ENCODE measurements at places on chromosomes 3 and 15.

DNA sequence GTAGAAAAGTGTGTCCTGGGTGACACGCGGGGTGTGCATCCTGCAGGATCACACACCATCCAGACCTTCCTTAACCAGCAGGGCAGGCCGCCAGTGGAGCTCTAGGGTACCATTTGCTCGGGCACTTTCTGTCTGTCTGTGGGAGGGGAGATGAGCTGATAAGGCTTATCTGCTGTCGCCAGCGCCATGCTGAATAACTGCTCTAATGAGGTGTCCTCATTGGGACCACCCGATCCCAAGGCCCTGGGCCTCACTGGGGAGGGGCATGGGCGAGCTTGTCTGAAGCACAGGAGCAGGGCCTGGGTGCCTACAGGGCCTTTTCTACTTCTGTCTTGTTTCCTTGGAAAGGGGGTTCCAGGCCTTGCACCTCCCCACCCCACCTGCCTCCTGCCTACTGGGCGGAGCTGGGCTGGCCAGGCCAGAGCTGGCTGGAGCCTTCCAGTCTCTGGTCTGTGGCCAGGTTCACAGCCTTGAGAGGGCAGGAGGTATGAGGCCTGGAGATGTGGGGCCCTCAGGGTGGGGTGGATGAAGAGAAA, 2.5 kb upstream of the GATA2 start:
- DNase-seq = no peak

GRCh38 chr3:122602011-122602710, 24.7 kb downstream of the PARP15 start:
- DNase-seq = no peak

DNA sequence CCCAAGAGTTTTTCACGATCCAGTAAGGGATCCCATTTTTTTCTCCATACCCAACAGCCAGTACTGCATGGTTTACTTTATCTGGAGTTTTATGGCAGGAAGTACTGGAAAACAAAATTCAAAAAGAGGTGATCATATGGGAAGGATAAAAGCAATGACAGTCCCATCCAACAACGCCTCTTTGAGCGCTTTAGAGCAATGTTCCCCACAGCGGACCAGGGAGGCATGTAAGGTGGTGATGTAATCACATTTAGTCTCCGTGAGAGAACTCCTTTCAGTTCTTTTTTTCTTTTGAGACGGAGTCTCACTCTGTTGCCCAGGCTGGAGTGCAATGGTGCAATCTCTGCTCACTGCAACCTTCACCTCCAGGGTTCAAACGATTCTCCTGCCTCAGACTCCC, 21.8 kb downstream of the CTSH start:
- no peak for DNase-seq

- no peak for DNase-seq
Measured at GRCh38 chr15:83850015-83850414, 196.1 kb downstream of the ADAMTSL3 start.

GRCh38 chr3:67641451-67641850, 13.0 kb downstream of the SUCLG2 start:
- DNase-seq = no peak

DNA sequence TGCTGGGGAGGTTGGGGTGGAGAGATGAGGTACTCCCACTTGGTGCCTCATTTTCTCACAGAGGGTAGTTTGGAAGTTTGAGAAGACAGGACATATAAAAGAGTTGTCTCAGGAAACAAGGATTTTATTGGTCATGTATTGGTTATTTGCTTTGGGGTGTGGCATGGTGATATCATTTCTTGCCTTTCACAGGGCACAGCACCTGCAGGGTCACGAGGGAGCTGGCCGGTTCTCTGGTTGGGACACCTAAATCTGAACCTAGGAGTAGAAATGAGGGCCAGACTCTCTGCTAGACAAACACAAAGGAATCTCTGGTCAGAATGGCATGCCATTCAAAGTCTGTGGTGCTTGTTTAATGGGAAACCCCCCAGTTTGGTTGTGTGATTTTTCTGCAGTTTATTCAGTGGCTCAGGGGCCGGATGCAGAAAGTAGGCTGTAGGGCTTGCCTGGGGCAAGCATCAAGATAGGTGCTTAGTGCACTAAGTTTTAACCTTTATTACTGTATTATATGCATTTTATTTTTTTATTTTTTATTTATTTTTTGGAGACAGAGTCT, 237.7 kb upstream of the EIF1B start:
- DNase-seq = no peak

- DNase-seq = no peak
Measured at GRCh38 chr3:41331041-41331440, 131.7 kb downstream of the CTNNB1 start.

GRCh38 chr15:70262591-70263274, 165.0 kb upstream of the TLE3 start:
- no peak for DNase-seq

DNA sequence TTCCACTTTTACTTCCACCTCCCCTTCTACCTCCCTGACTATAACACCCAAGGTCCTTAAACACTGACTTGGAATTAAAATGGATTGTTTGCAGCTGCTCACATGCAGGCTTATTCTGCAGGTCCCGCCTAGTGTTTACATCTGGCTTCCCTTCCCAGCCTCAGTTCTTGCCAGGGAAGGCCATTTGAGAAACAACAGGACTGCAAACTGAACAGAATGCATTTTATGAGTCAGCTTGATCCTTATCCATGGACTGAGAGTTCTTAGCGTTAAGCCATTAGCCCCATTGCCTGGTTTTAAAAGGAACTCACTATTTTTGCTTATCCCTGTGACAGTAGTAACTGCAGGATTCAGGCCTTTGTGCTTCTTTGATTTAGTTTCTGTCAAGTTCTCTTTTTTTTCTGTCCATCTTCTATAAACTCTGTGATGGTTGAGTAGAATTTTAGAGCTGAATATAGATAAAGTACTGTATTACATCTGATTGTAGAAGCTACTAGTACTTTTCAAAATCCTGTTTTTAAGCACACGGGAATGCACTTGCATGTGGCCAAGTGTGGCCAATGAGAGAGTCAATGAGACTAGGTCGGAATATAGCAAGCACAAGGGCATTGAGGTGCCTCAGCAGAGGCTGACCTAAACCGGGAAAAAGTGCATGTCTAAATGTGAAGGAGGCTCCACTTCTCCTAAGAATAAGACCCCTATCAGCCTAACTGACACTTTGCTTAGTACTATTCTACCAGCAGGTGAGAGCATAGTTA, 106.4 kb downstream of the TUSC7 start:
- DNase-seq = no peak

DNA sequence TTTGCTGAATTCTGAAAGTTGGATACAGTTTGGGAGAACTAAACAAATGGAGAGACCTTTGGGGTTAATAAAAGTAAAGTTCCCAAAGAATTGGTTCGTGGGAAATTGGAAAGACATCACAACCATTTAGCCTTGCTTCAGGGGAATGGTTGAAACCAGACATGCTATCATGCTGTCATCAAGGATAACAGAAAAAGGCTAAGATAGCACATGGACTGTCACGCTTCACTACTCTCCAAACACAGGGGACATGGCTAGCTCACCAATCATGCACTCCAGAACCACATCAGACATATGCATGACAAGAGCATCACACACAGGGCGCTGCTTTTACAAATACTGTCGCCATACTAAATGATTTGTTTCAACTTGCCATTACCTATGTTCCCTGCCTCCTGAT, 671.7 kb upstream of the ROBO1 start:
- peak; percentile 4 for DNase-seq

DNA sequence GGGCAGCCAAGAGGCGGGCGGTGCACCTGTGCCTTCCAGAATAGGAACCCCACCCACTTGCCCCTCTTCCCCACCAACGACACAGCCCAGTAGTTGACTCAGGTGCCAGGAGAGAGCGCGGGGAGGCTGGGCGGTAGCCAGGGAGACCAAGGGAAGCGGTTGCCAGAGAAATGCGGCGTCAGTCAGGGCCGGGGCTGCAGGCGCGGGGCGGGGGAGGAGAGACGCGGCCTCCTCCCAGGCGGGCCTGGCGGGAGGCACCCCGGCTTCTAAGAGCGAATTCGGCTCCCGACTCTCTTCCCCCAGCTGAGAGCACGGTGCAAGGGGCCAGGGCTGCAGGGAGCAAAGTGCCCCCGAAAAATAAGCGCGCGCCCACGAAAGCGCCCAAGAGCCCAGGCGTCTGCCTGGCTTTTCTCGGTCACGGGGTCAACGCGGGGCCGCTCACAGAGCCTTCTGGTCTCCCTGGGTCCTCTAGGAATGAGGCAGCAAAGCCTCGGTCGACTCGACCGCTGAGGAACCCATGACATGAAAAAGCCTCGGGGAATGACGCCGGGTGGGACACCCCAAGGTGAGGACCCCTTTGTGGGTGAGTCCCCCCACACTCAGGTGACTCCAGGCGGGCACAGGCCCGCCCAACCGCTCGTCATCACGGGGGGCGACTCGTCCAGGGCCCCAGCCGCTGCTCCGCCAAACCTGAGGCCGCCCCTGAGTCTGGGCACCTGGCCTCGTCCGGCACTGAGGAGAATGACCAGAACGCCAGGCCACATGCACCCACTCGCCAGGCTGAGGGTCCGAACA, 716 bp downstream of the CPEB1 start:
- DNase-seq = peak; percentile 34

DNA sequence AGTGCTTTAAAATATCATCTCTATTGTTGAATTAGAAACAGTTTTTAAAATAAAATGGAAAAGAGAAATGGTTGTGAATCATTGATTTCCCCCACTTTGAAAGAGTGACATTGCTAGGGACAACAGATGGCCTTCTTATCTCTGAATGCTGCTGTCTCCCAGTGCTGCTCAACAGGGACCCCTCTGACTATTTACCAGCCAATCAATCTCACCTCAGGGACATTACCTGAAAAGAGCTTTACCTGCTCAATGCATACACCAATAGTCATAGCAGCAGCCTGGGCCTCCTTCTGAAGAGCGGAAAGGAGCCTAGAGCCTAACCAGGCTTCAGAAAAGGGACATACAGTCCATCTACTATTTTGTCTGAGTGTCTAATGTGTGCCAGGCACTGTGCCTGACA, 162.8 kb downstream of the CGGBP1 start:
- no peak for DNase-seq

GRCh38 chr3:150721285-150722130, 17.8 kb upstream of the ERICH6 start:
- peak; percentile 17 for DNase-seq

DNA sequence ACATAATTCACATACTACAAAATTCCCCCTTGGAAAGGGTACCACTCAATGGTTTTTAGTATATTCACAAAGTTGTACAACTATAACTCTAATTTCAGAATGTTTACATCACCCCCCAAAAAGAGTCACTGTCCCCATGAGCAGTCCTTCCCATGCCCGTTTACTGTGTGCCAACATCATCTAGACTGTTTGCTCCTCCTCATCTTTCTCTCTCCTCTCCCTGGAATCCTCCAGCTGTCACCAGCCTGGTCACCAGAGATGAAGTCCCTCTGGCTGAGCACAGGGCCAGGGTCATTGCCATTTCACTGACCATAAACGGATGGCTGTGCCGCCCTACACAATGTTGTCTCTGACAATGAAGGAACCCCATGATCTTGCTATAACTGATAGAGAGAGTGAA, 45.2 kb downstream of the C2CD4B start:
- DNase-seq = no peak

- no peak for DNase-seq
Measured at GRCh38 chr15:72472992-72473610, 1.0 kb upstream of the ARIH1 start.

DNA sequence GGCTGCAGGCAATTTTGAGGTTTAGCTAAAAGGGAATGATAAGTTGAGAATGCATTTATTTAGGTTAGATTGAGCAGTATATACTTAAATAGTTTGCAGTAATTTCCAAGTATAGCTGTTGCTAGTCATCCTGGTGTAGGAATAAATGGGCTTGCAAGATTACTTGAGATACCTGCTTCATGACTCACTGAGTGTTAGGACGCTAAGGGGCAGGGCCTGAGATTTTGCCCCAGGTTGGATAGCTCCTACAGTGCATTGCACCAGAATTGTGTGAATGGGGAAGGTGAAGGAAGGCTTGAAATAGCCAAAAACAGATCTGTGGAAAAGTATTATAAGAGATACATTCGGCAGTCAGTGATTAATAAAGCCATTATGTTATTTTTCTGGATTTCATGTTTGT, 72.8 kb downstream of the KCNH8 start:
- DNase-seq = no peak

- DNase-seq = no peak
Measured at GRCh38 chr15:64351265-64351664, 4.7 kb downstream of the CSNK1G1 start.

DNA sequence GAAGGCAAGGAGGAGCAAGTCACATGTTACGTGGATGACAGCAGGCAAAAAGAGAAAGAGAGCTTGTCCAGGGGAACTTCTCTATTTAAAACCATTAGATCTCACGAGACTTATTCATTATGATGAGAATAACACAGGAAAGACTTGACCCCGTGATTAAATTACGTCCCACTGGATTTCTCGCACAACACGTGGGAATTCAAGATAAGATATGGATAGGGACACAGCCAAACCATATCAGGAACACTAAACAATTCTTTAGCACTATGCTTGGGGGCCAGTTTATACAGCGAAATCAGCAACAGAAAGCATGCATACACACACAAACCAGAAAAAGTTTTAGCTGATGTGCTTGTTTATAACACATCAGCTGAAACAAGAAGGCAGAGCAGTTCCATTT, 704.2 kb downstream of the OTOL1 start:
- no peak for DNase-seq

DNA sequence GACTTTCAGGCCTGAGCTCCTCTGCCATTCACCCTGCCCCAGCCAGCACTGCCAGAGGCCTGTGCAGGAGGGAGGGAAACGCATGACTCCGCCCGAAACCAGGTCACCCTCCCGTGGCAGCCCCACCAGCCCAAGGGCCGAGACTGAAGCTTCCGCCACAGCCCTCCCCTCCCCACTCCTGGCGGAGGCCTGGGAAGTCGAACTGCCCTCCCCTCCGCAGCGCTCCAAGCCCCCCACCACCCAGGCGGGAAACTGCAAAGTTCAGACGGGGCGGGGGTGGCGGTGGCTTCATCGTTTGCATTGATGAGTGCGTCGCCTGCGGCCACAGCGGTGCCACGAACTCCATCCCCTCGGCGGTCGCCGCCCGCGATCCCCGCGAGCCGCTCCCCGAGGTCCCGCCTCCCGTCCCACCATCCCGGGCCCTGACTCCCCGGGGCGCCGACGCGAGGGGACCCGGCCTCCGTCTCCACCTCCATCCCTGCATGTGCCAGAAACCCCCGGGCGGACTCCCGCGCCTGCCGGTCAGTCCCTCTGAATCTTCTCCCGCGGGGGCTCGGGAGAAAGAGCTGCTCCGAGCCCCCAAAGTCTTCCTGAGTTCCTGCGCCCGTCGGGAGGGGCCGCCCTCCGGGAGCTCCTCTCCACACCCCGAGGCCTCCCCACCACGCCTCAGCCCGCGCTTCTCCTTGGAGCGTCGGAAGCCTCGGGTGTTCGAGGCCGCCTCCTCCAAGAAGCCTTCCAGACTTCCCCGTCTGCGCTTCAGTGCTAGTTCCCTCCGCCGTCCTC, 698 bp downstream of the MELTF start:
- DNase-seq = peak; percentile 41

- no peak for DNase-seq
Measured at GRCh38 chr3:23776352-23776891, 29.3 kb upstream of the UBE2E1 start.

DNA sequence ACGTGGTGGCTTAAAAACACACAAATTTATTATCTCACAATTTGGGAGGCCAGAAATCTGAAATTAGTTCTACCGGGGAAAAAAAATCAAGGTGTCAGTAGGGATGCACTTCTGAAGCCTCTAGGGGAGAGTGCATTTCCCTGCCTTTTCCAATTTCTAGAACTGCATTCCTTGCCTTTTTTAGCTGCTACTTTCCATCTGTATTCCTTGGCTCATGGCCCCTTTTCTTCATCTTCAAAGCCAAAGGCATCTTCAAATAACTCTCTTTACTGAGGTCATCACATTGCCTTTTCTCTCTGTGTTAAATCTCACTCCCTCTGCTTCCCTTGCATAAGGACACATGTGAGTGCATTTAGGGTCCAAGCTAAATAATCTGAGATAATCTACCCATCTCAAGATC, 69.5 kb upstream of the NEO1 start:
- no peak for DNase-seq

Data from nephron progenitor cell (in vitro differentiated cells).